ENCODE measurements at places on chromosomes 5 and 9. TPM values are rescaled to one million over a fixed set of nuclear protein-coding genes. Genes with fewer than 3 reads are reported as not detected.

The RASGEF1C gene
- not detected for total RNA-seq

The PRSS3 gene
- 1.1 TPM for total RNA-seq

DNA sequence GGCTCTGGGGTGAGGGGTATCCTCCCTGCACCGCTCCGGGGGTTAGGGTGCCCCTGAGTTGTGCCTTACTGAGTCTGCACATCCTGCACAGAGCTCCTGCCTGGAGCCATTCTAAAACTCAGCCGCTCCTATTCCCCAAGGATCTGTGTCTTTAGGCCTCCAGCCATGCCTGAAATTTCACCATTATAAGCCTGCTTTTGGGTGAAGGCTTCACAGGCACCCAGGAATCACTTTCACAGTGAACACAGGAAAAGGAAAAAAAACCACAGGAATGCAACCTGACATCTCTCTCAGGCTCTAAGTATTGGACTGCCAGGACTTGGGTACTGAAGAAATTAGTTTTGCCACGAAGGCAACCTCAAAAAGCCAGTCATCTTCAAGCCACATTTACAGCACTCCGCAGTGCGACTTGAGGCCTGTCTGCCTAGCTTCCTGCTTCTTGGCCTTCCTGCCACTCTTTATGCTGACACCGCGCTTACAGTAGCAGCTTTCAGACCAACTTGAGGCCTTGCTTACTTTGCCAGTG is 30.9 kb downstream of the GALNT10 start:
- no peak for DNase-seq

- DNase-seq = no peak
Measured at GRCh38 chr9:133640580-133641395, 4.6 kb downstream of the DBH start.

DNA sequence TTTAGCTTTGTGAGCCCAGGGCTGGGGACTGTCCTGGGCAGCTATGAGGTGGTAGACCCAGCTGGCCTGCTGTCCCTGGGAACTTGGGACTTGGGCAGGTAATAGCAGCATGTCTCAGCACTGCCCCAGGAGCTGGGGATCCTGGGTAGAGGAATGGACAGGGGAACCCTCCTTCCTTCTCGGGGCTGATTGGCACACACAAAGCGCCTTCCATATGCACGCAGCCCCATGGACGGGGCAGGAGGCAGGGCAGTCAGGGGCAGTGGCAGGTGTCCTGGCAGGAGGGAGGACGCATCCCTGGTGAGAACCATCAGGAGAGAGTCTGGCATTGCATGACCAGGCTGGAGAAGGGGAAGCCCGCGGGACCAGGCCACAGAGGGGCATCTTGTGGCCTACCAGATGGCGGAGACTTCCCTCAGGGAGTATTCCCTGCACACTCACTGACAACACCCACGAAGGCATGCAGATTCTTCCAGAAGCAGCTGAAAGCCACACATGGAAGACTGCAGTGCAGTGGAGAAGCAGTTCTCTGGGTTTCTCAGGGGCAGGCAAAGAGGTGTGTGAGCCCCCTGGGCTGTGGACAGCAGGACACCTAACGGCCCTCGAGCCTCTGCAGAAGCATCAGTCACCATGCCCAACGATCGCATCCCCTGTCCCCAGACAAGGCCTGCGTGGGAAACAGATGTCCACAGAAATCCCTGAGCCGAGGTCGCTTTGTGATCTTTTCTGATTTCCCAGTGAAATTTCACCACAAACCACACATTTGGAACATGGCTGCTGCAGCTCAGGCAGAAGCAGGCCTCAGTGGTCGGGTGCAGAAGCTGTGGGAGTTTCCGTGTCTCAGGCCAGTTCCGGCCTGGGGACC is 7.0 kb upstream of the NKD2 start:
- DNase-seq = peak; percentile 0

Measured in thoracic aorta (tissue), 2 donors.